ENCODE measurements at places on chromosomes 16 and 17.

DNA sequence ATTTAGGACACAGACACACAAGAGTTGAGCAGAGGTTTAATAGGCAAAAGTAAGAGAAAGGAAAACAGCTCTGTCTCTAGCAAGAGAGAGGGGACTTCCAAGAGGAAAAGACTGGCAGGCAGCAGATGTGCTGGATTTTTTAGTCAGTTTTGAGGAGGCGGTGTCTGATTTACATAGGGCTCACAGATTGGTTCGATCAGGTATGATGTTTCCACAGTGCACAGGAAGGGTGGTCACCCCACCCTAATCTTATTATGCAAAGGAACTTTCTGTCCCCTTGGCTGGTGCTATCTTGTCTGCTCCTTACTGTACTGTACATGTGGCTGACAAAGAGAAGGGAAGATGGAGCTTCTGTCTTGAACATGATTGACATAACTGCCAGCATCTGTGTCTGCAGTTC is 25.3 kb downstream of the BFAR start:
- no peaks in the 10 kb centered on the region for H3K27me3 ChIP-seq
- H3K27ac ChIP-seq, result no peak overlapping the region
- H3K4me1 ChIP-seq, result no peaks in the 10 kb centered on the region
- H3K4me3 ChIP-seq, result no peak overlapping the region

- no peak overlapping the region for H3K27ac ChIP-seq
- no peak for DNase-seq
- H3K4me1 ChIP-seq, result no peaks in the 10 kb centered on the region
- no peak overlapping the region for H3K4me3 ChIP-seq
- H3K36me3 ChIP-seq, result no peaks in the 10 kb centered on the region
- no peaks in the 10 kb centered on the region for H3K27me3 ChIP-seq
Observed at GRCh38 chr16:79412783-79413225, 187.7 kb downstream of the MAF start.

- H3K36me3 ChIP-seq, result no peaks in the 10 kb centered on the region
- no peaks in the 10 kb centered on the region for H3K4me1 ChIP-seq
- no peaks in the 10 kb centered on the region for H3K27me3 ChIP-seq
- H3K27ac ChIP-seq, result no peak overlapping the region
Observed at GRCh38 chr17:16915752-16916556, 56.0 kb downstream of the TNFRSF13B start.

- no peaks in the 10 kb centered on the region for H3K27me3 ChIP-seq
- peak overlapping the region; percentile 98 for H3K4me3 ChIP-seq
- no peaks in the 10 kb centered on the region for H3K36me3 ChIP-seq
Observed at GRCh38 chr17:67245694-67246402, 852 bp upstream of the HELZ start.

GRCh38 chr16:27267037-27267677 is 1.4 kb downstream of the NSMCE1 start:
- H3K36me3 ChIP-seq, result no peaks in the 10 kb centered on the region
- peaks cover 20% of the 10 kb centered on the region for H3K4me1 ChIP-seq
- H3K27me3 ChIP-seq, result no peaks in the 10 kb centered on the region
- no peak overlapping the region for H3K4me3 ChIP-seq
- H3K27ac ChIP-seq, result no peak overlapping the region

DNA sequence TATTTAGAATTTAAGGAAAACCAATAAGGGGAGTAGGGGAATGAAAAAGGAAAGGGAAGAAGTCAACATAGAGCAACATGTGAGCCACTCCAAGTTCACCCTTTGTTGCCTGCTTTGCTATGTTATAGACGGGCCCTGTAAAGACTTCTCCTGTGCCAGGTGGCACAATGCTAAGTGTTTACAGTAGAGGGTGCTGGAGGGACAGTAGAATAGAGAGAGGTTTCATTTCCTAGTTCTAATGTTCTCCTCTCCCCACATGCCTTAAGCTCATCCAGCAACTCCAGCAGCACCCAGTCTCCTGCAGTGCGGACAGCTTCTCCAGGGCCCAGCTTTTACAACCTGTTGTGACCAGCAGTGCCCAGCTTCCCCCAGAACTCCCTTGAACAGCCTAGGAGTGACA is 468.0 kb downstream of the HS3ST3B1 start:
- H3K27me3 ChIP-seq, result no peaks in the 10 kb centered on the region
- DNase-seq, result no peak
- H3K27ac ChIP-seq, result no peak overlapping the region
- H3K36me3 ChIP-seq, result no peaks in the 10 kb centered on the region
- H3K4me1 ChIP-seq, result no peaks in the 10 kb centered on the region

DNA sequence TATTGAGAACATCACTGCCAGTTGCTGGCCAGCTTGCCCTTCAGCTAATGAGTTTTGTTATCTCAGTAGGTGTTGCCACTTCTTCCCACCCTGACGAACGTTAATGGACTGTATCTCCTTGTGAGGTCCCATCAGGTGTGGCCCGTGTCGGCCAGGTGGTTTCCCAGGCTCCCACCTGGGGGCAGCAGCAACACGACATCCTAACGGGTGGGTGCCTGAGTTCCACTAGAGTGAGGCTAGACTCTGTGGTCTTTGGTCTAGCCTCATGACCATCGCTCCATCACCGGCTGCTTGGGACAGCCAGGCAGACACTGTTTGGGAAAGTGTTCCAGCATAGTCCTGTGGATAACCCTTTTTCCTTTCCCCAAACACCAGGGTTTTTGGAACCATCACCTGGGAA is 45.6 kb upstream of the LCMT1 start:
- no peaks in the 10 kb centered on the region for H3K36me3 ChIP-seq
- no peak for DNase-seq
- H3K4me3 ChIP-seq, result no peak overlapping the region
- no peaks in the 10 kb centered on the region for H3K27me3 ChIP-seq

- H3K4me3 ChIP-seq, result no peak overlapping the region
- H3K27ac ChIP-seq, result no peak overlapping the region
- no peaks in the 10 kb centered on the region for H3K27me3 ChIP-seq
- no peaks in the 10 kb centered on the region for H3K36me3 ChIP-seq
- H3K4me1 ChIP-seq, result no peaks in the 10 kb centered on the region
Observed at GRCh38 chr16:58346831-58347371, 45.4 kb upstream of the GINS3 start.

DNA sequence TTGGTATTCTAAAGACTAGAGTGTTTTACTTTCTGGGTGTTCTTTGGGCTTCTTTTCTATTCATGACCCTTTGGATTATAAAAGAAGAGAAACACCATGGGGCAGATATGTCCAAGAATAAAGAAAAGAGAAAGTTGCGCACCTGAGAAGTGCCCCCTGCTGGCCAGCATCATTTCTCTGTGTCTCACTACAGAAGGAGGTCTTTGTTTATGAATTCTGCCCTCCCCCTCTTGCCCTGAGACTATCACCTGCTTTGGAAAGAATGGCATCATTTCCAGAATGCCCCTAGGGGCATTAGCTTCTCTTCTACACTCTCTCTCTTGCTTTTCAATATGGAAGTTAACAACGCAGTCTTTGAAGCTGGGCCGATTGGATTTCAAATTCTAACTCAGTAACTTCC is 45.0 kb downstream of the CDH13 start:
- no peak for DNase-seq
- no peaks in the 10 kb centered on the region for H3K36me3 ChIP-seq
- no peaks in the 10 kb centered on the region for H3K27me3 ChIP-seq
- no peak overlapping the region for H3K27ac ChIP-seq
- no peak overlapping the region for H3K4me3 ChIP-seq

GRCh38 chr16:50683689-50684374 is 2.7 kb upstream of the SNX20 start:
- H3K27me3 ChIP-seq, result no peaks in the 10 kb centered on the region
- H3K36me3 ChIP-seq, result no peaks in the 10 kb centered on the region
- DNase-seq, result no peak
- no peak overlapping the region for H3K4me3 ChIP-seq

DNA sequence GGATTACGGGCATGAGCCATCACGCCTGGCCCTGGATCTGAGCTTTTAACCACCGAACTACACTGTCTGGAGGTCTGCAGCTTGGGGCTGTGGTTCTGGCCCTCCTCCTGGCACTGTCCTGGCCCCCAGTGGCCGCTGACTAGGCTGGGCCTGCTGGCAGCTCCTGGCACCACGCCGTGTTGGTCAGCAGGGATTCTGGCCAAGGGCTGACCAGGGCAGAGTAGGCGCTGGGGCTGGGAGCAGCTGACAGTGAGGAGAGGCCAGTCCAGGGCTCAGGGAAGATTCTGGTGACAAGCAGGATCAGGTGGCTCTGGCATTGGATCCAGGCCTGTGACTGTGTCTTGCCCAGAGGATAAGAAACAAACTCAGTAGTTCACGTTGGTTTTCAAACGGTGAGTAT is 14.6 kb downstream of the EEF2K start:
- peak; percentile 52 for DNase-seq
- H3K36me3 ChIP-seq, result no peaks in the 10 kb centered on the region
- H3K27ac ChIP-seq, result peak overlapping the region; percentile 78

GRCh38 chr17:8421571-8421970 is 14.1 kb upstream of the NDEL1 start:
- H3K4me1 ChIP-seq, result peaks cover 14% of the 10 kb centered on the region
- H3K27ac ChIP-seq, result no peak overlapping the region
- no peak for DNase-seq
- H3K4me3 ChIP-seq, result no peak overlapping the region

- H3K27me3 ChIP-seq, result no peaks in the 10 kb centered on the region
- no peak overlapping the region for H3K4me3 ChIP-seq
- DNase-seq, result no peak
- H3K27ac ChIP-seq, result no peak overlapping the region
Observed at GRCh38 chr17:70829876-70830275, 660.5 kb downstream of the KCNJ2 start.

- H3K4me1 ChIP-seq, result no peaks in the 10 kb centered on the region
- H3K27me3 ChIP-seq, result no peaks in the 10 kb centered on the region
- peak overlapping the region; percentile 66 for H3K4me3 ChIP-seq
Observed at GRCh38 chr16:23836078-23836403, 258 bp downstream of the PRKCB start.

GRCh38 chr17:76775021-76775600 is 37.2 kb downstream of the MFSD11 start:
- no peak overlapping the region for H3K4me3 ChIP-seq
- peaks cover 27% of the 10 kb centered on the region for H3K36me3 ChIP-seq
- H3K27ac ChIP-seq, result no peak overlapping the region
- no peaks in the 10 kb centered on the region for H3K4me1 ChIP-seq

DNA sequence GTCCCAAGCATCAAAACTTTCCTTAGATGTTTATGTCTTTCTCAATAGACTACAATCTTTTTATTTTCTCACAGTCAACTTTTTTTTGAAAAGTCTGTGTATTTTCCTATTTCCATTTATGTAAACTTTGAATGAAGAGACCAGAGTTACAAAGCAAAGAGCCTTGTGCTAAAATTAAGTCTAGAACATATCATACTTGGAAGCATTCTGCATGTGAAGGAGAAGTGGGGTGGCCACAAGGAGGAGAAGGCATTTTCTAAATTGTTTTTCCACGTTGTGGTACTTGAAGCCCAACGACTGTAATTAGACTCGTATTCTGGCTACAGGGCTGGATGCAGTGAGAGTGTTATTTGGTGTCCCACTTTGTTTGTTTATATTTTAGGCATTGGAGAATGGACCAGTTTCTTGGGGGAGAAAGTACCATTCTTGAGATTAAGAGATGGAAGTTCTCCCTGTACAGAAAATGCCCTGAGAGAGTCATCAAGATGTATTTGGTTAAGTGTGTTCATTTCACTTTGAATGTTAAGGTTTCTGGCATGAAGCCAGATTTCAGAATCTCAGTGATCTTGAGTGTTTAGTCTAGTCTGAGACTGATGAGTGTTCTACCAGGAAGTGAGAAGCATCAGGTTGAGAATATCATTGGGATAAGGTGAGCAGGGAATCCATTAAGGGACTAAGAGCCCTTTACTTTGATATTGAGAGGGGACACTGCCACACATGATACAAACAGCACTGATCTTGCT is 71.6 kb downstream of the MAP2K6 start:
- no peak for DNase-seq
- peaks cover 31% of the 10 kb centered on the region for H3K4me1 ChIP-seq
- H3K36me3 ChIP-seq, result no peaks in the 10 kb centered on the region

DNA sequence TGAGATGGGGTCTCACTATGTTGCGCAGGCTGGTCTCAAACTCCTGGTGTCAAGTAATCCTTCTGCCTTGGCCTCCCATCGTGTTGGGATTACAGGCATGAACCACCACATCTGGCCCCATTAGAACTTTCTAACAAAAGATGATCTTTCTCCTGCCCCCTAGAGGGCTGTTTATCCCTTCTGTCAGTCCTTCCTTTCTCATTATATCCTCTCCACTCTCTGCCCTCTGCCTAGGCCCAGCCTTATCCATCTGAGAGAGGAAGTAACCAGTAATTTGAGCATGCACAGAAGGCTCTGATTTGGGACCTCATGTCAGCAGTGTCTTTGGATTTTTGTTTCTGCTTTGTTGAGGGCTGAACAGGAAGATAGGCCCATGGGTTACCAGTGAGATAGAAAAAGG is 4.4 kb upstream of the DHX40 start:
- no peak overlapping the region for H3K4me3 ChIP-seq
- no peak overlapping the region for H3K27ac ChIP-seq
- H3K27me3 ChIP-seq, result no peaks in the 10 kb centered on the region
- DNase-seq, result no peak
- no peaks in the 10 kb centered on the region for H3K36me3 ChIP-seq

DNA sequence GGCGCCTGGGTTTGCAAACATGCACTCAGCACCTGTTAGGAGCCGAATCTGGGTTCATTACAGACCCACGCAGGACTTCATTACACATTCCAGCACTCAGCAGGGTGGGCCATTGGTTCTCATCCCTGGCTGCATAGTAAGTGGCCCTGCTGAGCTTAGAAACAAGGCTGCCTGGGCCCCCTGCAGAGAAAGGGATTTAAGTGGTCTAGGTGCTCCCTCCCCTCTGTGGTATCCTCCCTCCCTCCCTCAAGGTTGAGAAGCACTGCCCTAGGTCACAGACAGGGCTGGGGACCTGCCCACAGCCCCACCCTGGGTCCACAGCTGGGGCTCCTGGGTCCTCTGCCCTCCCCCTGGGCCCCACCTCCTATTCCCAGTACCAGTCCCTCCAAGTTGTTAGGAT is 28.3 kb downstream of the WNT3 start:
- no peaks in the 10 kb centered on the region for H3K36me3 ChIP-seq
- no peaks in the 10 kb centered on the region for H3K4me1 ChIP-seq
- no peak overlapping the region for H3K27ac ChIP-seq

Data from thoracic aorta (tissue), 2 donors.